ENCODE measurements at places on chromosomes 5 and 9.

DNA sequence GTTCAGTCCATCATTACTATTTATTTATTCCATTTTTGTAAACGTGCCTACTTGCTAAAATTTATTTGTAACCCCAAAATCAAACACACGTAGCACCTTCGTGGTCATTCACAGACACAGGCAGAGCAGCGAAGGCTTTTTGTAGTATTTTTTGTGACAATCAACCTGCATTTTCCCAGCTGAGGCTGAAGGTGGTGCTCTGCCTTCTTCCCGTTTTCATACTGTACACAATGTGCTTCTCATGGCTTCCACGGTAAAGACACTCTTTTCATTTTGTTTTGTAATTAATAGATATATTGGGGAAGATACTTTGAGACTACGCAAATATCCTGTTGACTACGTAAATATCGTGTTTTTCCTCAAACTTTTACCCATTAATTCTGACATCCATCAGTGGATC is 19.4 kb downstream of the DAP start:
- DNase-seq = no peak

DNA sequence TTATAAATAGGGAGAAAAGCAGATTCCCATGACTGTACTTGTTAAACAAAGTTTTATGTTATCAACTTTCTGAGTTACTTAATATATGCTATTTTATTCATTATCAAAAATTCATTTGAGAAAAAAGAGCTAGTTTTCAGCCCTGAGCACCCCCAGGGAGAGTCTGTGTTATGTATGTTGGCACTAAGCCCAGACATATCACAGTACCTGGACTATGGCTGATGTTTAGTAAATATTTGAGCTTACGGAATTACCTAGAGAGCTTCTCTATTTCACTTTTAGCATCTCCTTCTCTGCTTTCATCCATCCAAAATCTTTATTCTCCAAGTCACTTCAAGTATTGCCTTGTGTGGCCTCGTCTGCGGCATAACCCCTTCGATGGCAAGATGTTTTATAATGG is 225.9 kb upstream of the PCSK5 start:
- no peak for DNase-seq

- no peak for DNase-seq
Observed at GRCh38 chr5:119366540-119366881, 10.7 kb downstream of the TNFAIP8 start.

- no peak for DNase-seq
Observed at GRCh38 chr5:154168395-154168794, 22.1 kb upstream of the GALNT10 start.

GRCh38 chr5:472656-473550 is 29.9 kb downstream of the EXOC3 start:
- DNase-seq = peak; percentile 82

DNA sequence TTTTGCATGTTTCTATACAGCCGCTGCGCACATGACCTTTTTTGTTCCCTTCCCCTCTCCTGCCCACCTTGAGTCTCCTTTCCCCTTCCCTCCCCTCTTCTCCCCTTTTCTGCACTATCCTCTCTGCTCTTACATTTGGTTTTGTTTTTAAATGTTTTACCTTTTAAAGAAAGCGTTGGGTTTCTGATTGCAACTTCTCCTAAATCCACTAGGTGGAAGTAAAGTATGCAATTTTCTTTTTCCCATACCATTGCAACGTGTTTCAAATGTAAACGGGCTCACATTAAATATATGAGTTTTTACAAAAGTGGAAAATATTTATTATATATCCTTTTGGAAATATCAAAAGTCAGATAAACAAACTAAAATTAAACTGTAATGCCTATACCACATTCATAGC is 500.9 kb downstream of the DIRAS2 start:
- DNase-seq = no peak

- DNase-seq = no peak
Observed at GRCh38 chr9:124242331-124243194, 15.2 kb upstream of the NEK6 start.

DNA sequence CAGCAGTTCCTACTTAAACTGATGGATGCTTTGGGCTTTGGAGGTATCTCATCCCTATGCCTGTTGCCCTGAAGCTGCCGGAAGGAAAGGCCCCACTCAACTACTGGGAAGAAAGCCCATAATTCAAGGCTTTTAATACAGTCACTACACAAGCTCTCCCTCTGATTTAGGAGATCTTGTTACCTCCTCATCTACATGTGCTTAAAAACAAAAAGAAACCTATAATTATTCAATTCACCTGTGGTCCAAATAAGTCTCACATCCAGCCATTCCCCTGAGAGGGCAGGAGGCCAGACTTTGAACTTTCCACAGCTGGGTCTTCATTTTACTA is 715 bp upstream of the LEAP2 start:
- no peak for DNase-seq

GRCh38 chr5:53201746-53202145 is 92.2 kb upstream of the MOCS2 start:
- DNase-seq = no peak

DNA sequence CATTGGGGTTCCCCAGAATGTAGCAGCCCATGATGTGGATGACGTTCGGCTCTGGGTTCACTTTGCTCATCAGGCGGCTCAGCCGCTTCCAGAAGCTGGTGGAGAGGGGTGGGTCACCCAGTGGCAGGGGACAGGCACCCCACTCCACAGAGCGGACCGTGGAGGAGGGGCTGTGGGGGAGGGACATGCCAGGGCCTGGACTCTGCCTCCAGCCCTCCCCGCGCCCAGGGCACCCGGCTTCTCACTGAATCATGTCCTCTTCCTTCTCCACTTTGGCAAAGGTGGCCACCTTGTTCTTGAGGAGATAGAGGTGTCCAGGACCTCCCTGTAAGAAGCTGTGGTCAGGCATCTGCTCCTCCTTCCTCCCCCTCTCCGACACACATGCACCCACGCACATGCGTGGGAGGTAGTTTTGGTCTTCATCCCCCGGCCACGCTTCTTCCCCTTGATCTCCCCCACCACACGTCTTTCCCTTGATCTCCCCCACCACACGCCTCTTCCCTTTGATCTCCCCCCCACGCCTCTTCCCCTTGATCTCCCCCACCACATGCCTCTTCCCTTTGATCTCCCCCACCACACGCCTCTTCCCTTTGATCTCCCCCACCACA is 8.9 kb upstream of the ENTPD8 start:
- no peak for DNase-seq

DNA sequence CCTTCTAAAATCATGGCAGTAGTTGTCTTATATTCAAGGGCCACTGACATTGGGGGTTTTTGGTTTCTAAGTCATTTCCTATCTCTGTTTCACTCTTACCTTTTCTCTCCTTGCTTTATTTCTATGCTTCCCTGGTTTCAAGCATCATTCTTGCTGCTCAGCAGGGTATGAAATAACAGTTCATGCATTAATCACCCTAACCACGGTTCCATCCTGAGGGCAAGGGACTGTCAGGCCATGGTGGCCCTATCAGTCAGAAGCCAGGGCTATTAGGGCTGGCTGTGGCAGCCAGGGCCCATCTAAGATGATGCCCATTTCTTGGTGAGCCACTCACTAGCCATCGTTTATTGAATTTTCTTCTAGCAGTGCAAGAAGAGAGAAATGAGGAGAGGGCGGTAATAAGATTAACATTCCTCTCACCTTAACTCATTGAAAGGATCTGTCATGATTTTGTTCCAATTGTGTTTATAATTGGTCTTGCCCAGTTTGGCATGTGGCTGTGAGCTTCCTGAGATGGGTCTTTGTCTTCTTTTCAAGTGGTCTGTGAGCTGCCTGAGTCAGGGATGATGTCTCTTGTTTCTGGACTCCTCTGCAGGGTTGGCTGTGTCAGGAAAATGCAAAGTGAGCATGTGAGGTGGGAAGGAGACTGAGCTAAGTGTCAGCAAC is 45.2 kb downstream of the CYSTM1 start:
- no peak for DNase-seq

- DNase-seq = no peak
Observed at GRCh38 chr5:170894665-170895064, 32.8 kb downstream of the RANBP17 start.

GRCh38 chr5:1103505-1104326 is 8.1 kb downstream of the SLC12A7 start:
- peak; percentile 72 for DNase-seq

DNA sequence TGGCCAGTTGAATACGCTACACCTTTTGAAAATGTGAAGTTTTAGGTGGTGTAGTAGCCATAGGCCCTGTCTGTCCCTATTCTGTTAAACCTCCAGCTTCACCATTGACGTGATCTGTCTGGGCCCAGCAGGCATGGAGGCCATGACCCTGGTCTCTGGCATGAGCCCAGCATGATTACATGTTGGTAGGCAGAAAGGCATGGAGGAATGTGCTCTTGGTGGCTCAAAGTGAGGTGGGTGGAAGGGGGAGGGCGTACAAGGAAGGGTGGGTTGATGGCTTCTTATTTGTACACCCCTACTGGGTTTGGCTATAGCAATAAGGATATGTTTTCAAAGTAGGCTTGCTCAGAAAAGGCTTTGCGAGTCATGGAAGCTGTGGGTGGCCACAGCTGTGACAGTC is 23.7 kb downstream of the RALGPS1 start:
- no peak for DNase-seq

GRCh38 chr9:21141427-21141882 is at the start of gene IFNW1:
IFNW1 (minus strand) TSS chr9:21141832; CDS start chr9:21141570, 262 bp downstream.
- no peak for DNase-seq

- DNase-seq = no peak
Observed at GRCh38 chr5:159792180-159792579, 124.1 kb upstream of the ADRA1B start.

Measured in right lung (tissue), 10 donors.